ENCODE measurements at places on chromosomes 11 and 22.

DNA sequence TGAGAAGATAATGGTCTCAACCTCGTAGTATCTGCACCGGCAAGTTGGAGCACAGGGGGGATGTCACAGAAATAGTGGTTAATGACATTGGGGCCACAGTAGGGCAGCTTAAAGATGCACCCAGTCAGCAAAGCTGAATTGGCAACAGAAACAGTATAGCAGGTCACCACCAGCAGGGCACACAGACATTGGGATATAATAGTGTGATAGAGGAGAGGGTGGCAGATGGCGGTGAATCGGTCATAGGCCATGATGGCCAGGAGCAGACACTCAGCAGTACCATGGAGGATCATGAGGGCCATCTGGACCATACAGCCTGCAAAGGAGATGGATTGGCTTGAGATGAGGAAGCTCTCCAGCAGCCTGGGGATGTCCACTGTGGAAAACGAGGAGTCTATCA, 106.0 kb upstream of the OR9Q1 start:
- DNase-seq: no peak

DNA sequence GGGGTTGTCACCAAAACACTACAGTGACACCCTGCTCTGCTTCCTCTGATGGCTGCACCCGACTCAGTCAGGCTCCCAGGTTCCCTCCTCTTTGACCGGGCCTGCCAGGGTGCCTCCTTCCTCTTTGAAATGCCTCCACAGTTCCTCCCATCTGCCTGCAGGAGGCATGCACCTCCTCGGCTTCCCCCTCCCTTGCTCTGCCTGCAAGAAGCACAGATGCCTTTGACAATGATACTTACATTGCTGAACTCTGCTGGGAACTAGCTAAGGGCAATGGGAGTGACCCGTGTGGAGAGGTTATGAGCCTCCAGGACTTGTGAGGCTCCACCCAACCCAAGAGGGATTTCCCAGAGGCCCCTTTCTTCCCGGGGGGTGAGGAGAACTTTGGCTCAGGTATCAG, 674.1 kb downstream of the OPCML start:
- DNase-seq: no peak

GRCh38 chr22:49207008-49208003, 620.4 kb downstream of the BRD1 start:
- DNase-seq: no peak

DNA sequence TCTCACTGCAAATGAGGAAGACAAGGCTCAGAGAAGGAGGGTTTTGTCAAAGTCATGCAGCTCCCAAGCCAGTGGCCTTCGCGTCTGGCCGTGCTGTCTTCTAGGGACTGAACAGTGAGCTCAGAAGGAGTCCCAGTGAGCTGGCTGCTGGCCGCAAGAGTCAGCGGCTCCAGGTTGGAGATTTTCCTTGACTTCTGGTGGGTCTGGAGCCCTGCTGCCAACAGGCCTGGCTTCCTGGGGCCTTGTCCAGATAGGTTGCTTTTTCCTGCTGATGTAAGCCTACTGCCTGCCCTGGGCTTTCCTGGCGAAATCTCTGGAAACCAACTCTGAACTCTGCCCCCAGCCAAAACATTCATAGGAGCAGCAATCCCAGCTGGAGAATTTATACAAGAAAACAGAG, 272.7 kb upstream of the CADM1 start:
- DNase-seq: no peak

DNA sequence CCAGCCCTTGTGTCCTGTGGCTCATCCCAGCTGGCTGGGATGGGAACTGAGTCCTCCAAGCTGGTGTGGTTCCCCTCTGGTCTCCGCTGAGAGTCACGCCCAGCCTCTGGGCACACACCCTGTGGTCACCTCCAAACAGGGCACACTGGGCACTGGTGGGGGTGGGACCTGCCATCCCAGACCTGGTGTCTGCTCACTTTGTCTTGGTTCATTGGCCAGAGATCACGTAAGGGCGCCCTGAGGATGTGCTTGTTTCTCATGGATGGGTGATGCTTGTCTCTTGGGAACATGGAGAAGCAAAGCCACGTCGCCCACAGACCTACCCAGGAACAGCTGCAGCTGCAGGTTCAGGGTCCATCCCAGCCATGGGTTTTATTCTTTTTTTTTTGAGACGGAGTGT, 43.1 kb downstream of the LRP5 start:
- no peak for DNase-seq

DNA sequence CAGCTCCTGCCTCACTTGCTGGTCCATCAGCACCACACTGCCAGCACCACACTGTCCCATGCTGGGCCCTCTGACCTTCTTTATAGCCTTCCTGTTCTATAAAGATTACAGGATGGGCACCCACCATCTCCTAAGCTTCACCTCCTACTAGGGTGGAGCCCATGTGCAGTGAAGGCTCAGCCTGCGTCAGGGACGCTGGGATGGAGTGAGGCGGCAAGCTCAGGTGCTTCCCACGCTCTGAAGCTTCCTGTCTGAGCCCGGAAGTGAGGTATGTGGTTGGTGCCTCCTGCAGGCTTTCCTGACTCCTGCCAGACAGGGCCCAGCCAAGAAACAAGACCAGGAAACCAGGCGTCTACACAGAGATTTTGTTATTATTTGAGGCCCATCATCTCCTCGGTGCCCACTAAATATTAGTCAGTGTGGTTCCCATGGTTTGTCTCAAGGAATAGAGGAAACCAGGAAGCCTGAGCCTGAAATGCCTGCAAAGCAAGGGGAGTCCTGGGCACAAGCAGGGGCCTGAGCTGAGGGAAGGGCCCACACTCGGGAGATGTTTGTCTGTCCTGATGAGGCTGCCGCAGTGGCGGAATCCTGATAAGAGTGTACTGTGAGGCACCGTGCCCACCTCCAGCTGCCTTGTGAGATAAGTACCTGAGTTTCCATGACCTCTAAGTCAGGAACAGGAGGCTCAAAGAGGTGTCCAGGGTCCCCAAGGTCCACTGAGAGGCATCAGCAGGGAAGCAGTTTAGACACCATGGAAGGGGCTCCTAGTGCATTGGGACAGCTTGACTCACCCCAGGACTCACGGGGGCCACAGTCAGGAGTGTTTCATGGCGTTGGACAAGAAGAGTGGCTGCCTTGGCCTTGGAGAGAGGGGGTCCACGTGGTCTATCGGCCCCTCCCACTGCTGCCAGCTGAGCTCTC, 22.0 kb downstream of the RSPH14 start:
- DNase-seq: no peak

- no peak for DNase-seq
Observed at GRCh38 chr11:2315395-2316168, 13.8 kb downstream of the TSPAN32 start.

DNA sequence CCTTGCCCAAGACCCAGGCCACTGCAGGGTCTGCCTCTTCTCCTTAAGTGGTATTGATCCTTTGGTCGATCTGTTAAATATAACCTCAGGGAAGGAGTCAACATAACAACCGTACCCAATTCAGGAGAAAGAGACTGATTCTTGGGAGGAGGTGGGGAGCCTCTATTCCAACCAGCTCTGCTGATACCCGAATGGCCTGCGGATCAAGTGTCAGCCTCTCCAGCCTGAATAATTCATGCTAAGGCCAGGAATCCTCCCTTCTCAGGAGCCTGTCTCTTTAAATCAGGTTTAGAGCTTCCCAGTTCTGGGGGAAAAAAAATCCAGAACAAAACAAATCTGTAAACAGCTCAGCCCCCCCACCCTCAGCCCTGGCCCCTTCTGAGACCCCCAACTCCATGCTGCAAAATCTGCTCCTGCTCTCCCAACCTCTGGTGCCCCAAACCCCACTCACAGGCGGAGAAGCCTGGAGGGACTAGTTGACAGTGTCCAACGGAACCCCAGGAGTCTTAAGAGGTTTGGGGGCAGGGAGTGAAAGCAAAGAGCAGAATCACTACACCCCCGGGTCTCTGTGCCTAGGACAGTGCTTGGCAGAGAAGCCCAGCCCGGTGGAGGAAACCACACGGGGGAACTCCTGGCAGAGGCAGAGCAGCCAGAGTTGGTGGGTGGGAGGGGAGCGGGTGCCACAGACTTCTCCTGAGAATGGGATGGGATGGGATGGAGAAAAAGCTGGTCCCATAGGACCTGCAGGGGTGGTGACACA, 863 bp upstream of the TPBGL start:
- no peak for DNase-seq

GRCh38 chr11:67522844-67523555, at the start of gene CABP2:
Gene CABP2, minus strand, starts transcription at chr11:67523446. Its CDS starts 120 bp downstream, at chr11:67523326.
- DNase-seq: no peak

GRCh38 chr11:35968386-35969088, 24.7 kb downstream of the LDLRAD3 start:
- DNase-seq: no peak

- DNase-seq: no peak
Observed at GRCh38 chr11:131855320-131855719, 484.9 kb downstream of the NTM start.

DNA sequence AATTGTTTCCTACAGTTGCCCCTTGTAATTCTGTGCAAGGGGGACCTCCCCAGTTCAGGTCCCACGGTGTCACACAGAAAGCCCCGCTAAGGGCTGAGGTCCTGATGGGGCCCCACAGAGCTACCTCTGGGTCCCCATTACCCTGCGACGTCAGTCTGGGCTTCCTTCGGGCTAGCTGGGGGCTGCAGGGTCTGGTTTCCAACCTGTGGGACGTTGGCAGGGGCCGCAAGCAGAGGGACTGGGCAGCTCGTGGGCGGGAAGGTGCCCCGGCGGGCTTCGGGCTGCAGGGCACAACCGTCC, 698 bp downstream of the SLC37A4 start:
- DNase-seq: no peak

All from substantia nigra (tissue), 51 donors.